Lung (tissue), 17 donors: ENCODE measurements at places on chromosomes 5 and 9. TPM values are rescaled to one million over a fixed set of nuclear protein-coding genes. Genes with fewer than 3 reads are reported as not detected.

Gene PLEKHG4B
- polyA plus RNA-seq, result 1.9 TPM

Gene SPACA9
- 10.5 TPM for polyA plus RNA-seq

Gene CARD9
- 16.0 TPM for polyA plus RNA-seq

Gene TMEM8B
- polyA plus RNA-seq, result 6.6 TPM

Gene HSD17B4
- 367 TPM for polyA plus RNA-seq

Gene LOX
- polyA plus RNA-seq, result 3.7 TPM

Gene PAEP
- 0.98 TPM for polyA plus RNA-seq

Gene CNTNAP3
- 1.5 TPM for polyA plus RNA-seq

Gene ACOT12
- polyA plus RNA-seq, result not detected

Gene STK32A
- 2.2 TPM for polyA plus RNA-seq
